ENCODE measurements at places on chromosomes 4 and X.

GRCh38 chr4:73646117-73646516 lies 25.9 kb upstream of the RASSF6 start:
- no peak for DNase-seq

GRCh38 chrX:47366041-47366722 lies 4.2 kb upstream of the ZNF157 start:
- DNase-seq: peak; percentile 55

DNA sequence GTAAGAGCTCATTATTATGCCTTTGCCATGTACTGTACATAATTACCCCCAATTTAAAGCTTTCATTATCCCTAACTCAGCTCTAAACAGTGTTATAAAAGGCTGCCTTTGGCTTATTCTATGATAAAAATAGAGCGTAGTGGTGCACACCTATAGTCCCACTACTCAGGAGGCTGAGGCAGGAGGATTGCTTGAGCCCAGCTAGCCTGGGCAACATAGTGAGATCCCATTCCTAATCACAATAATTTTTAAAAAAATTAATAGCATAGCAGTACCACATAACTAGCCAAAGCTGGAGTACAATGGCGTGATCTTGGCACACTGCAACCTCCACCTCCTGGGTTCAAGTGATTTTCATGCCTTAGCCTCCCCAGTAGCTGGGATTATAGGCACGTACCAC lies 112.4 kb downstream of the PDS5A start:
- DNase-seq: no peak

GRCh38 chr4:132203618-132204017 lies 945.5 kb upstream of the PCDH10 start:
- DNase-seq: no peak

DNA sequence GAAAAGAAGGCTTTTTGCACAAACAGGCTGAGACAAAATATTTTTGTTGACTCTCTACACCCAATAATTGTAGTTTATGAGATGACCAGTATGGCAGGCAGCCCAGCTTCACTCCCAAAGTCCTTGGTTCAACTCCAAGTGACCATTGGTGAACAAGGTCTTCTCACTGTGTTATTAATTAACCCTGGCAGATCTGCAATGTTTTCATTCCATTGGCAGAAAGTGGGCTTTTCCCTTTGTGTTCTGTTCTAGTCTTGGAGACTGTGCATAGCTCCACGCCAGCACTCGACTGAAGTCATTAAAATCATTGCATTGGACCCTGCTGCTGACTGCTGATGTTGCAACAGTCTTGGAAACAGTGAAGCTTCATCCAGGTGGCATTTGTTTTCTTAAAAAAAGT lies 277.3 kb upstream of the HAND2 start:
- no peak for DNase-seq

Measured in activated CD8-positive, alpha-beta memory T cell treated with anti-CD3 and anti-CD28 coated beads for 1 hour (primary cell).